ENCODE measurements at places on chromosomes 16 and 17. TPM values are rescaled to one million over a fixed set of nuclear protein-coding genes. Genes with fewer than 3 reads are reported as not detected.

- no peak for DNase-seq
Observed at GRCh38 chr16:12985516-12985915, 84.1 kb downstream of the SHISA9 start.

DNA sequence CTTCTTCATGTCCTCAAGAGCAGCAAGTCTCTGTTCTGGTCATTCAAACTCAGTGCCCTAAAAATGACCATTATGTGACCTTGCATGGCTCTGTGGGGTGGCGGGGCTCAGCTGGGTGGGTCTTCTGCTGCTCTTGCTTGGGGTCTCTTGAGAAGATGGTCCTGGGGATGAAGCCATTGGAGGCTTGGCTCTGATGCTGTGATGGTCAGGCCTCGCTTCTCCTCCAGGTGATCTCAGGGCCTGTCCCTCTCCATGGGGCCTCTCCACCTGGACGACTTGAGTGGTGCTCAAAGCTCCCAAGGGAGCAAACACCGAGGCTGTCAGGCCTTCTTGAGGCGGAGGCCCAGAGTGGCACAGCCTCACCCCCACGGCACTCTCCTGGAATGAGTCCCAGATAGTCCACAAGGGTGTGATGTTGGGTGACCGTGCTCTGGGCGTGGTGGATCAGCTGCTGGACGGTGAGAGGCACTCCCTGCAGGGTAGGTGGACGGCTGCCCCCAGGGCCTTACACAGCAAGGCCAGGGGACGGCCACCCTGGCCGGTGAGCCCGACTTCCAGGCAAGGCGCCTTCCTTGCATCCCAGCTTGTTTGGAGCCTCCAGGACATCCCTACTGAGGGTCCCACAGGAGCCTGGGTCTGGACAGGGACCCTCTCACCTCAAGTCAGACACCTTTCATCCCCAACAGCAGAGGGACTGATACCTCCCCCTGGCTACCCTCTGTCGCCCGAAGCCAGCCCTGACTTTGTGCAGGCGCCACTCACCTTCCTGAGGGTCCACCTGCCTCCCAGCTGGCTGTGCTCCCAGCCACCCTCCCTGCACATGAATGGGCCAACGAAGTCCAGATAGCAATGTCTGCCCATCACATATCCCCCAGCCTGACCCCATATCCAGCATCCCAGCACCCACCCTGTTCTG is 48.7 kb downstream of the USP22 start:
- DNase-seq, result no peak

The RTN4RL1 gene
- polyA plus RNA-seq, result 0.34 TPM

DNA sequence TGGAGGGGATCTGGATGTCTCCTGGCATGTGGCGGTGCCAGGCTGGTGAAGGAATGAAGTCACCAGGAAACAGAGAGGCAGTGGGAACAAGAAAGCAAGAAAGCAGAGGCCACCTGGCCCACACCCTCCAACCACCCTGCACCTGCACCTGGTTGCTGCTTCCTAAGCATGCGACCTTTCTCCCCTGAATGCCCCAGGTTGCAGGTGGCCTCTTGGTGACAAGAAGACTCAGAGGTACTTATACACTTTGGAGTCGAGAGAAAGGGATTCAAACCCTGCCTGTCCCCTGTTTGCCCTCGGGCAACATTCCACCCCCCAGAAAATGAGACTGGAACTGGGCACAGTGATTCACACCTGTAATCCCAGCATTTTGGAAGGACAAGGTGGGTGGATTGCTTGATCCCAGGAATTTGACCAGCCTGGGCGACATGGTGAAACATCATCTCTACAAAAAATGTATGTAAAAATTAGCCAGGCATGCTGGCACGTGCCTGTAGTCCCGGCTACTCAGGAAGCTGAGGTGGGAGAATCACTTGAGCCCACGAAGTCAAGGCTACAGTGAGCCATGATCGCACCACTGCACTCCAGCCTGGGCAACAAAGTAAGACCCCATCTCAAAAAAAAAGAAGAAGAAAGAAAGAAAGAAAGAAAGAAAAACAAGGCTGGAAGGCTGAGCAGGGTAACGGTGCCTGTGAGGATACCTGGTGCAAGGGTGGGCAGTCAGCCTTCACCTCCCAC is 34.6 kb upstream of the TNRC6C start:
- no peak for DNase-seq

DNA sequence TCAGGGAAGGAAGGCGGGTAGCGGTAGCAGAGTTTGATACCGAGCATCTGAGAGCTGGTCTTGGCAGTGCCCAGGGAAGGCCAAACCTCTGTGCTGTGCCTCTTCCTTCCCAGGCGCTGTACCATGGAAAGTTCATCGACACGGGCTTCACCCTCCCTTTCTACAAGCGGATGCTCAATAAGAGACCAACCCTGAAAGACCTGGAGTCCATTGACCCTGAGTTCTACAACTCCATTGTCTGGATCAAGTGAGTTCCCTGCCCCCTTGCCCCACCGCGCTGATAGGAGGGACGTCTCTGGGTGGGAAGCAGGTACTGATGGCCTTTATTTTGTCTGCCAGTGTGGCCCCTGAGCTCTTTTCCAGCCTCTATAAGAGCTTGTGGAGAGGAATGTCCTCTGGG is 15.4 kb upstream of the CLEC18A start:
- DNase-seq, result no peak

DNA sequence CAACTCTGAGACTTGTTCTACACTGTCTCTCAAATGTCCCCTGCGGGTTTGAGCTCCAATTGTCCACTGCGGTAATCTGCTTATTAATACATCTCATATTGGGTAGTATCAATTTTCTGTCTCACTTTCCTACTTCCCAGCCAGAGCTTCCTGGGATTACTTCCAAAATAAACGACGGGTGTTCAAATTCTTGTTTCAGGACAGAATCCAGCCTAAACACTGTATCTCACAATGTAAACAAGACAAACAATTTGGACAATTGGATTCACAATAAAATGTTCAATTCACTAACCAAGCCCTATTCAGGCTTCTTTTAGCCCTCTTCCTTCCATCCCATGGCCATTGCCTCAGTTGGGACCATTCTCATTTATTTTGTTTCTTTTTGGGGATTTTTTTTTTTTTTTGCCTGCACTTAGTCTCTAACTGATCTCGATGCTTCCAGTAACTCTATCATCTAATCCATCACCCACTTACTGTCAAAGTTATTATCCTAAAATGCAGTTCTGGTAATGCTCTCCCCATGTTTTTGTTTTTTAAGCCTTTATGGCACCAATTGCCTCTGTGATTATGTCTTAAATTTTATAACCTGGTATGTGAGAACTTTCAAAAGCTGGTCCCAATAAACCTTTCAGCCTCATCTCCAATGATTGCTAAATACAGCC is 2.0 kb upstream of the VAT1L start:
- no peak for DNase-seq

The CDRT4 gene
- polyA plus RNA-seq, result 28.2 TPM

- no peak for DNase-seq
Observed at GRCh38 chr16:79098907-79099306, 501.6 kb downstream of the MAF start.

DNA sequence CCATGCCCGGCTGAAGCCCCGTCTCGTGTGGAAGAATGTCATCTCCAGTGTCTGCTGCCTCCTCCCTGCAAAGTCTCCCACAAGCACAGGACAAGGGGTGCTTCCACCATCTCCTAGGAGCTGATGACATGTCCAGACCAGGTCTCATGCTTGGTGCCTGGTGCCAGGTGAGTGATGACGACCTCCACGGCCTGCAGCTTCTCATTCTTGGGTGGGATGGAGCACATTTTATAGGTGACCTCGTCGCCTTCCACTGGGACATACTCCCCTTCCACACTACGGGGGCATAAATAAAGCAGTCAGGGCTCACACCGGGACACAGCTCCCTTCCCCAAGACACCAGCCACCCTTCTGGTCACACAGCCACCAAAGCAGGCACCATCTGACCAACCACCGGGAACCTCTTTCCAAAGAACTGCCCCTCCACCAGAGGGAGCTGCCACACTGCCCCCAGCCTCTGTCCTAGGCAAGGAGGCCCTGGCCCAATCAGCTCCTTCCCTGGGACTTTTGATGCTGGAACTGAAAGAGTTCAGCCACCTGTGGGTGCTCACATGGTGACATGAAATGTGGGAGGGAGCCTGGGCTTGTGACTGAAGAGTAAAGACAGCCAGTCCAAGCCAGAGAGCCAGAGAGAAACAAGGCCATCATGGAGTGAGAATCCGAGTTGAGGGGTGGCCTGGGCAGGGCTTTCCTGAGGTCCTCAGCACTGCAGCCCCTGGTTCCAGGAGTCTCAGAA is 13.6 kb downstream of the CARHSP1 start:
- DNase-seq, result no peak

DNA sequence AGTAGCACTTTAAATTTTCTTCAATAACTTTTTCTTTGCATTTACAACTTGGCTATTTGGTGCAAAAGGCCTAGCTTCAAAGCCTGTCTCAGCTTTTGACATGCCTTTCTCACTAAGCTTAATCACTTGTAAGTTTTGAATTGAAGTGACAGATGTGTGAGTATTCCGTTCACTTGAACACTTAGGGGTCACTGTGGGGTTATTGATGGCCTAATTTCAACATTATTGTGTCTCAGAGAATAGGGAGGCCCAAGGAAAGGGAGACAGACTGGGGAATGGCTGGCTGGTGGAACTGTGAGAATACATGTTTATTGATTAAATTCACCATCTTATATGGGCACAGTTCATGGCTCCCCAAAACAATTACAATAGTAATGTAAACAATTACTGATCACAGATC is 84.1 kb downstream of the TAOK1 start:
- DNase-seq, result no peak

The LGALS9B gene
- 0.20 TPM for polyA plus RNA-seq

DNA sequence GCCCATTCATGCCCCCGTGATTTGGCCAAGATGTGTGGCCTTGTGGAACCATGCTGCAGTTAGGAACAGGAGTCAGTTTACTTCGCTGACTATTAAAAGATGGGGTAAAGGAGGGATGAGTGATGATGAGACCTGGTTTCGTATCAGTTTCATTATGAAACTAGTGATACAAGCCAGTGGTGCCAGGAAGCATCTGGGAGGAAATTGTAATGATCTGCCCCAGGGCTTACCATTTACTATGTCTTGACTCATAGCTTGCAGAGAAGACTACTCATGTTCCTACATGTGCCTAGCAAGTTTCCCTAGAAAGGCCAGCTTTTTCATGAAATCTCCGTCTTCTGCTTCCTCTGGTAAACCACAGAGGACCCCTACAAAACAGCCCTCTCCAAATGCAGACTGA is 23.2 kb downstream of the CDH3 start:
- no peak for DNase-seq

The TP53TG3F gene
- not detected for polyA plus RNA-seq

The MPP3 gene
- 10.6 TPM for polyA plus RNA-seq

The MYH3 gene
- polyA plus RNA-seq, result 2.1 TPM

DNA sequence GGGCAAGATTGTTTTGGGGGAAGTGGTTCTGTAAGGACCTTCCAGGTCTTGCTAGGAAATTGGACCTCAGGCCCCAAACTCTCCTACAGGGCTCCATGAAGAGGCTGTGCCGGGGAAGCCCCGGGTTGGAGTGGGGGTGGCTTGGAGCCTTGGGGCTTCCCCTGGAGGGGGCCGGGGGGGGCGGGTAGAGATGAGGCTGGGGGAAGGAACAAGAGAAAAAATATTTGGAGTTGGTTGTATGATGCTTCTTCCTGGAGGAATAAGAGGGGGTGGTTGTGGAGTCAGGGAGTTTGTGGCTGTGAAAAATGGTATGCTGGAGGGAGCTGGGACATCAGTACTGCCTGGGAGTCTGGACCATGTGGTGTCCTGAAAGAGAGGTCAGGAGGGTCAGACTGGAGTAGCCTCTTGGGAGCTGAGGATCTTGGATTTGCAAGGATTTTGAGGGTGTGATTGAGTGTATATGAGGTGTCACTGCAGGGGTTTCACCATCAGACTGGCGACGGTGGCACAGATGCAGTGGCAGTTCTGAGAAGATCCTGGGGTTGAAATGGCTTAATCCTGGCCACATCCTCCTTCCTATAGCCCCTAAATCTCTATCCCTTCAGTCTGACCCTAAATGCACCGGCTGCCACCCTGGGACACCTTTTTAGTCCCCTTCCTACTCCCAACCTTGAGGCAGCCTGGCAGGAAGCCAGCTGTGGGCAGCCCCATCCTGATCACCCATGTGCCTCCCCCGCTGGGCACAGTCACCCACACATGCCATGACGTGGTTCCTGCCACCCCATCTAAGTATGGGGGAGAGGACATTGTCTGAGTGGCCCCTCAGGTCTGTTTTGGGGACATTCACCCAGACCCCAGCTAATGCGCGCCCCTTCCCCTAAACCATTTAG is 10.9 kb downstream of the RARA start:
- no peak for DNase-seq

DNA sequence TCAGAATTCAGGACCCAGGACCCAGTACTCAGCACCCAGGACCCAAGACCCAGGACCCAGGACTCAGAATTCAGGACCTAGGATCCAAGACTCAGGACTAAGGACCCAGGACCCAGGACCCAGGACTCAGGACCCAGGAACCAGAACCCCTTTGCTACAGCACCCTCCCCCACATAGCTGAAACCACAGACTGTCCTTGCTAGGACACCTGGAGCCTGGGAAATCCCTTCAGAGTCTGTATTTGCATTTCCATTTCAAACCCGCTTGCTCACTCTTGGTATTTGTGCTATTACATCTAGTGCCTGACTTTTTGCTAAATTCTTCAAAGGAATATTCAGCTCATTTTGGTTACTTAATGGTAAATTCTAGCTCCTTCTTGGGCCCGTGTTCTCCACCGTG is 275.8 kb upstream of the MAF start:
- DNase-seq, result no peak

DNA sequence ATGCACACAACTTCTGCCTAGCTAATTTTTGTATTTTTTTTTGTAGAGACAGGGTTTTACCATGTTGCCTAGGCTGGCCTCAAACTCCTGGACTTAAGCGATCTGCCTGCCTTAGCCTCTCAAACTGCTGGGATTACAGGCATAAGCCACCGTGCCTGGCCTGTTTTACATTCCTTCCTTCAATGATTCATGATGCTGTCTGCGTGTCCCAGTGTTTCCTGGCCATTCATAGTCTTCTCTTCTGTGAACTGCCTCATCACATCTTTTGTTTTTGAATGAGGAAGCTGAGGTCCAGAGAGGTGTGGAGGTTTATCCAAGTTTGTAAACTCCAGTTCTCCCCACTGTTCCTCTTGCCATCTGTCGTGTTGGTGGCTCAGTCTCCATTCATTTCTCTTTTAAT is 64.5 kb upstream of the MED9 start:
- DNase-seq, result no peak

DNA sequence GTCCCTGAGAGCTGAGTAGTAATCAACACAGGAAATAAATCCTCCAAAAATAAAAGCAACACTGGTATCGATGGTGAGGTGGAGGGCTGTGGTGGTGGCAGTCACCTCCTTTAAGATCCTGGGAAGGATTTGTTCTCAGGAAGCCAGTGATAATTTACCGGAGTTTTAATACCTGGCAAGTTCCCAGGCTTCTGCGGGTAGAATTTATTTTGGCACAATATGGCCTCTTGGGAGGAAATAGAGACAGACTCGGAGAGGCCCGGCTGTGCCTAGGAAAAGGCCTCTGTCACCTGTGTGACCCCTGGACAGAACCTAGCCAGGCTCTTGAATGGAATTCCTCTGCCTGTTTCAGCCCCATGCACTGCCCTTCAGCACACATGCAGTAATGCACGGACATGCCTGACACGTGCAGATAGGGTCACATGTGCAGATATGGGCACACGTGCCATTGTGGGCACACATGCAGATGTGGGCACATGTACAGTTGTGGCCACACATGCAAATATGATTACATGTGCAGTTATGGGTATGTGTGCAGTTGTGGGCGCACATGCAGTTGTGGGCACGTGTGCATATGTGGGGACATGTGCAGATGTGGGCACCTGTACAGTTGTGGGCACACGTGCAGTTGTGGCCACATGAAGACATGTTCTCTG is 33.5 kb downstream of the MGAT5B start:
- DNase-seq, result no peak

- DNase-seq, result no peak
Observed at GRCh38 chr17:79707931-79708891, 22.5 kb upstream of the ENPP7 start.

GRCh38 chr16:69837380-69837779 is 75.2 kb downstream of the WWP2 start:
- DNase-seq, result no peak
